RWPE2 (cell line): ENCODE measurements at places on chromosomes 13 and 19.

DNA sequence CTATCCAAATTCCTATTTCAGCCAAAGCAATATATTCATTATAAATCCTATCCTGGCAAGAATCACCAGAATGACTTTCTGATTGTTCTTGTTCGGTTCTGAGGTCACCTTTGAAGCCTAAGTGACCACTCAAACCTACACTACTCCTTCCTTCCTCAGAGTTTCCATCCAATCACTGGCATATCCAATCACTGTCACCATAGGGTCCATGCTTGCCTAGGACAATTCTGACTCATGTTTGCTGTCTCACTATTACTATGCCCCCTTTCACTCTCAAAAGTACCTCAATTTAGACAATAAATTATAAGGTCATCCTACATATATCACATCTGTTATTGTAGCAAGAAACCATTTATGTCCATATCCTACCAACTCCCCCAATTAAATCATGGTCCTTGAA, 58.9 kb downstream of the UBL3 start:
- H3K4me1 ChIP-seq, result no peaks in the 10 kb centered on the region
- H3K27me3 ChIP-seq, result no peaks in the 10 kb centered on the region
- no peak overlapping the region for H3K4me3 ChIP-seq
- H3K27ac ChIP-seq, result no peak overlapping the region
- no peaks in the 10 kb centered on the region for H3K36me3 ChIP-seq
- DNase-seq, result no peak

DNA sequence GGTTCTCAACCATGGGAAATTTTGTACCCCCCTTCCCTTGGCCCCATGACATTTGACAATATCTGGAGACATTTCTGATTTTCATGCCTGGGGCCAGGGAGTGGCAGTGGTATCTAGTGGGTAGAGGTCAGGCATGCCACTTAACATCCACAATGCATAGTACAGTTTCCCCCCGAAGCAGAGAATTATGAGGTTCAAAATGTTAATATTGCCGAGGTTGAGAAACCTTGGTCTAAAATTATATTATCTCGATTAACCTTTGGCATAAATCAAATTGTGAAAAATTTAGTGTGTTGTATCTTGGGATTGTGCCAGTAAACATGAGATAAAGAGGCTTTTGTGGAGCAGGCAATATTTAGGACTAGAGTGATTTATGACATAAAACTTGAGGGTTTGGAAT, 147.9 kb downstream of the LMO7 start:
- H3K4me1 ChIP-seq, result peaks cover 23% of the 10 kb centered on the region
- no peak overlapping the region for H3K27ac ChIP-seq
- no peaks in the 10 kb centered on the region for H3K36me3 ChIP-seq

DNA sequence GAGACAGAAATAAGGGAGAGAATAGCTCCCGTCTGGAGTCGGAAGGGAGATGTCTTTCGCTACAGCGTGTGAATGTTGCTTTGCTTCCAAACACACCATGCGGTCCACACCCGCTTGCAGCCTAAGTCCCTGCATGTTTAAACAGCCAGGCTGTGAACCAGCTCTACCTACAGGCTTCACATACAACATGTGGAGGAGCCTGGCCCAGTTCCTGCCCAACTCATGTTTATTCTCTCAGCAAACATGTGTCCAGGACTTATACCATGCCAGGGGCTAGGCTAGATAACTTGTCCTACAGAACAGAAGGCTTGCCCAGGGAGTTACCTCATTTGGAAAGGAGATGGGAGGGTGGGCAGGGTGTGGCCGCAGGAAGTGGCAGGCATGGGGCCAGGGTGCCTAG, 181.5 kb downstream of the FOXO1 start:
- DNase-seq, result no peak
- H3K4me3 ChIP-seq, result no peak overlapping the region
- H3K36me3 ChIP-seq, result no peaks in the 10 kb centered on the region

- DNase-seq, result no peak
- no peak overlapping the region for H3K4me3 ChIP-seq
- H3K36me3 ChIP-seq, result no peaks in the 10 kb centered on the region
- H3K4me1 ChIP-seq, result peaks cover 9% of the 10 kb centered on the region
- no peak overlapping the region for H3K27ac ChIP-seq
- no peaks in the 10 kb centered on the region for H3K27me3 ChIP-seq
These were observed 215.4 kb downstream of the KCNRG start for GRCh38 chr13:50230662-50230978.

- no peak for DNase-seq
- no peaks in the 10 kb centered on the region for H3K27me3 ChIP-seq
- H3K4me3 ChIP-seq, result no peak overlapping the region
- peaks cover 9% of the 10 kb centered on the region for H3K4me1 ChIP-seq
These were observed 4.2 kb upstream of the AP1M1 start for GRCh38 chr19:16193466-16193865.

GRCh38 chr19:7900931-7901330, 2.7 kb upstream of the MAP2K7 start:
- DNase-seq, result no peak
- no peak overlapping the region for H3K4me3 ChIP-seq
- peaks cover 22% of the 10 kb centered on the region for H3K36me3 ChIP-seq
- peak overlapping the region; percentile 67 for H3K27ac ChIP-seq

DNA sequence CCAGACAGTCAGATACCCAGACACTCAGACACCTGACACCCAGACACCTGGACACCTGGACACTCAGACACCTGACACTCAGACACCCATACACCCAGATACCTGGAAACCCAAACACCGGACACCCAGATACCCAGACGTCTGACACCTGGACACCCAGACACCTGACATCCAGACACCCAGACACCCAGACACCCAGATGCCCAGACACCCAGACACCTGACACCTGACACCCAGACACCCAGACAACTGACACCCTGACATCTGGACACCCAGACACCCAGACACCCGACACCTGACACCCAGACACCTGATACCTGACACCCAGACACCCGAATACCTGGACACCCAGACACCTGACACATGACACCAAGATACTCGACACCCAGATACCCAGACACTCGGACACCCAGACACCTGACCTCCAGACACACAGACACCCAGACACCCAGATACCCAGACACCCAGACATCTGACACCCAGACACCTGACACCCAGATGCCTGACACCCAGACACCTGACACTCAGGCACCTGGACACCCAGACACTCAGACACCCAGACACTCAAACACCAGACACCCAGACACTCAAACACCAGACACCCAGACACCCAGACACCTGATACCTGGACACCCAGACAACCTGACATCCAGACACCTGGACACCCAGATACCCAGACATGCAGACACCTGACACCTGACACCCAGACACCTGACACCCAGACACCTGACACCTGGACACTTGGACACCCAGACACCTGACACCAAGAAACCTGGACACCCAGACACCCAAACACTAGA, 19.1 kb downstream of the C19orf12 start:
- H3K36me3 ChIP-seq, result no peaks in the 10 kb centered on the region
- no peak overlapping the region for H3K4me3 ChIP-seq
- H3K27me3 ChIP-seq, result no peaks in the 10 kb centered on the region

DNA sequence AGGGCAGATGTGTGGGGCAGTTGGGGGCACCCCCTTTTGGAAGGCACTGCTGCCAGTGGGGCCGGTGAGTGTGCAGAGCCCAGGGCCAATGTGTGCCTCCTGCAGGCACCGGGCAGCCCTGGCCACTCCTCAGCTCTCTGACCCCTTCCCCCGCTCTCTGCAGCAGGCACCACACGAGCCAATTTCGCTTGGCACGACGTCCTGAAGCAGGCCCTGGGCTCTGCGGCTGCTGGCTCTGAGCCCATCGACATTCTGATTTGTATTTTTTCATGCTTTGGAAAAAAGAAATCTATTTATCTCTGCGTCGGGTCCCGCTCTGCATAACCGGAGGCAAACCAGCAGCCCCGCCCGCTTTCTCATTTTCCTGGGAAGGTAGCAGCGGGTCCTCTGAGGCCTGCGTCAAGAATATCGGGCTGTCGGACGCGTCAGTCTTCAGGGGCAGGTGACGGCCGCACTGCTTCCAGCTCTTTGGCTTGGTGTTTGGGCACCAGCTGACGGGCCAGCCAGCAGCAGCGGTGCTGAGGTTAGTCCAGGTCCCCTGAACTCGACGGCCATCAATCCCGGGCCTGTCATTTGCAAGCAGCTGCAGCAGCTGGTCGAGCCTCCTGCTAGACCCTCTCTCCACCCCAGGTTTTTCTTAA, 134.3 kb downstream of the KDM4B start:
- H3K27ac ChIP-seq, result no peak overlapping the region
- 0 out of 2 replicates have a peak, but pooled peaks cover 10% of the 10 kb centered on the region for H3K36me3 ChIP-seq
- H3K4me3 ChIP-seq, result no peak overlapping the region
- no peaks in the 10 kb centered on the region for H3K4me1 ChIP-seq
- DNase-seq, result no peak
